ENCODE measurements at places on chromosomes 11 and 22.

DNA sequence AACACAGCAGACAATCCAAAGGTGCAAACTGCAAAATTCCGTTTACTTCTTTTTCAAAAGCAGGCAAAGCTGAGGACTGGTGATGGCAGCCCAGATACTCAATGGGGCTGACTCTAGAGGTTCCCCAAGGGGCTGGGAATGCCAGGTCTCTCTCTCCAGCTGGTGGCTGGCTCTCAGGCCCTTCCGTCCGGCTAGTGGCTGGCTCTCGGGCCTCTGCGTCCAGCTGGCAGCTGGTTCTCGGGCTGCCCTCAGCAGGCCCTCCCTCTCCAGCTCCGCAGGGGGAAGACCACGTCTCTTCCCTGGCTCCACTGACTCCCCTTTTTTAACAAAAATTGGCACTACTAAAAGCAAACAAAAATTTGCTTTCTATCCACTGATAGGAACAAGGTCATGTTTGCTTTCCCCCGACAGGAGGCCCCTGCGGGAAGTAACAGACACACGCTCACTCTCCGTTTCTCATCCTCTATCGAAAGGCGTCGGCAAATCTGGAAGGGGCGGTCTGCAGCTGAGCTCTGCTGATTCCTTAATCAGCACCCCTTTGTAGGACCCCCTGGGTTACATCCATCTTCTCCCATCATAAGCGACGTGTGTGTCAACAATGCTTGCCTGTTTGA is 381.4 kb downstream of the BRD1 start:
- DNase-seq = no peak

DNA sequence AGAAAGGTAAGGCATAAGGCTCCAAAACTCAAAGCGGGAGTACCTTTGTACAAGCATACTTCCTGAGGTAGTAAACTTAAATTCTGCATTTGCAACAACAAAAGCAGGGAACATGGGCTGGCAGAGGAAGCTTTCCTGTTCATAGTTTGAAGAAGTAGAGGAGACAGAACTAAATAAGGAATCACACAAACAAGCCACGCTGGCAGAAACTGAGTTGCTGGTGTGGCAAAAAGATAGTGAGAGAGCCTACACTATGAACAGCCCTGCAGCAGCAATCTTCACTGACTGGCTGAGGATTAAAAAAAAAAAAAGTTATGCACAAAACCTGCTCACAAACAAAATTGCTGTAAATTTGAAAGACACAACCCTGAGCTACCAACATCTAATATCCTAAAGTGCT is 46.5 kb downstream of the FCHSD2 start:
- no peak for DNase-seq

GRCh38 chr22:46561435-46561905 is 24.1 kb upstream of the CELSR1 start:
- no peak for DNase-seq

DNA sequence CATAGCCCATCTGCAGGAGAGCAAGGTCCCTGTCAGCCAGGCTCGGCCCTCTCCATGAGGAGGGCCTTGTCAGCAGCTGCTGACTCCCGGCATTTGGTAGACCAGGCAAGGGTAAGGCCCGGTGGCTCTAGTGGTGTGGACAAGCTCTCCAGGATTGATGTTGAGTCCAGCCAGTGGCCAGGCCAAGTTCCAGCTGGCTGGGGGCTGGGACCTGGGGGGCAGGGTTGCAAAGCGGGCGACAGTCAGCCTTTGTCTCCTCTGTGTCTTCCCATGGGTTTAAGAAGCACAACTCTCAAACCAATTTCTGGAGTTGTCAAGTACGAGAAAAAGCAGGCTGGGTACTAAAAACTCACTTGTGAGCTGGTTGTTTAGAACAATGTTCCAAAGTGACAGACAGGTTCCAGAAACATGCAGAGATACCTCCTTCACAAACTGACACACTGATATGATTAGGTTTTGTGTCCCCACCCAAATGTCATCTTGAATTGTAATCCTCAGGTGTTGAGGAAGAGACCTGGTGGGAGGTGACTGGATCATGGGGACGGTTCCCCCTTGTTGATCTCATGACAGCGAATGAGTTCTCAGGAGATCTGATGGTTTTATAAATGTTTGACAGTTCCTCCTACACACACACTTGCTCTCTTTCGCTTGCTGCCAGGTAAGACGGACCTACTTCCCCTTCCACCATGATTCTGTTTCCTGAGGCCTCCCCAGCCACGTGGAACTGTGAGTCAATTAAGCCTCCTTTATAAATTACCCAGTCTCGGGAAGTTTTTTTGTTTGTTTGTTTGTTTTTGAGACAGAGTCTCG is 52.3 kb upstream of the SERPIND1 start:
- DNase-seq = no peak

- no peak for DNase-seq
Observed at GRCh38 chr11:87583931-87584330, 546.2 kb downstream of the TMEM135 start.

GRCh38 chr11:83982825-83983224 is 696.7 kb upstream of the CCDC90B start:
- no peak for DNase-seq

DNA sequence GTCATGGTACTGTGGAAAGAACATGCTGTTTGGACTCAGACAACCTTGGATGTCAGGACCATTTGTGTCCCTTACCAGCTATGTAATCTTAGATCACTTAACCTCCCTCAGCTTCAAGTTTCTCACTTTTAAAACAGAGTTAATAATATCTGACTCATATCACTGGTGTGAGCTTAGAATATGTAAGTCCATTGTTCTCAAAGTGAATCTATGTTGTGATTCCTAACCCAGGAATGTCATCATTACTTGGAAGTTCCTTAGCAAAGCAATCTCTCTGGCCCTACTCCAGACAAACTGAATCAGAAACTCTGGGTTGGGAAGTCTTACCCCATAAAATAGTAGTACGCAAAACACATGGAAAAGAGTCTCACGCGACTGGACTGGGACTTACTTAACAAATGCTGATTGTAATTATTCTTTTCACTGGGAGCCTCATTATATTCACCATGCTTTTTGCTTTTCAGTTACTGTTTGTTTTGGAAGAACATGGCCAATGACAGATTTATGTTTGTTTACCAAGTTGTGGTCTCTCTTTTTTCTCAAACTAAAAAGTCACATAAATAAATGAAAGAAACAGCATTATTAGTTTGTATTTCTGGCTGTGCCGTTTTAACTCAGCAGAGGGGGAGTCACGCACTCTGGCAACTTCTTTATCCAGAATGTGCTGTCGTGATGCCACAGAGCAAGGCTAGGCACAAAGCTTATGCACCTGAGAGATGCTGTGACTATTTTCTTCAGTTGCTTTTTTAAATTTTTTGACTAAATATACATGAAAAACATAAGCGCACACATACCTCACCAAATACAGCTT is 217.7 kb upstream of the CTSC start:
- no peak for DNase-seq

DNA sequence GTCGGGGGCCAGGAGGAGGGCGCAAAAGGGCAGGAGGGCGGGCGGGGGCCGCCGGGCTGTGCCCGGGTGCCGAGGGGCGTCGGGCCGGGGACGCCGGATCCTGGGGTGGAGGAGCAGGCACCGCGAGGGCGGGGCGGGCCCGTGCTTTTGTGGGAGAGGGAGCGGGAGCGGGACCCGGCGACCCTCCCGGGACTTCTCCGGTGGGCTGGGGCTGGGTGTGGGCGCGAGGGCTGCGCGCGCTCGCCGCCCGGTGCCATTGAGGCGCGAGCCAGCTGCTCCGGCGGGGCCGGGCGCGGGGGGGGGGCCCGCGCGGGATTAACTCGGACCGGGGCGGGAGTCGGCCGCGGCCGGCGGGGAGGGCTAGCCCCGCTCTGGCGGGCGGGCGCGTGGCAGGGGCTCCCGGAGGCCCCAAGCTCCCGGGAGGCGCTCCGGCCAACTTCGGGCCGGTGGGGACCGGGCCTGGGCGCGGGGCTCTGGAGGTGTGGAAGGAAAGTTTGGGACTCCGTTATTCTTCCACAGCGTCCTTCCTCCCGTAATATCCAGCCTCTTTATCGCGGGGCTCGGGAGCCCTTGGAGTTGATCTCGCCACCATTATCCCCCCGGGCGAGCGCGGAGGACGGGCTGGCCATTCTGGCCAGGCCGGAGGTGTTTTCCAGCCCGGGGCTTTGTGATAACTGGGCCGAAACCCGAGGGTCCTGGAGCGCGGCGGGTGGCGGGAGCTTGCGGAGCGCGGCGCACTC is 936 bp downstream of the CECR2 start:
- no peak for DNase-seq

- DNase-seq = no peak
Observed at GRCh38 chr11:118398791-118399559, 2.4 kb upstream of the ATP5MG start.

DNA sequence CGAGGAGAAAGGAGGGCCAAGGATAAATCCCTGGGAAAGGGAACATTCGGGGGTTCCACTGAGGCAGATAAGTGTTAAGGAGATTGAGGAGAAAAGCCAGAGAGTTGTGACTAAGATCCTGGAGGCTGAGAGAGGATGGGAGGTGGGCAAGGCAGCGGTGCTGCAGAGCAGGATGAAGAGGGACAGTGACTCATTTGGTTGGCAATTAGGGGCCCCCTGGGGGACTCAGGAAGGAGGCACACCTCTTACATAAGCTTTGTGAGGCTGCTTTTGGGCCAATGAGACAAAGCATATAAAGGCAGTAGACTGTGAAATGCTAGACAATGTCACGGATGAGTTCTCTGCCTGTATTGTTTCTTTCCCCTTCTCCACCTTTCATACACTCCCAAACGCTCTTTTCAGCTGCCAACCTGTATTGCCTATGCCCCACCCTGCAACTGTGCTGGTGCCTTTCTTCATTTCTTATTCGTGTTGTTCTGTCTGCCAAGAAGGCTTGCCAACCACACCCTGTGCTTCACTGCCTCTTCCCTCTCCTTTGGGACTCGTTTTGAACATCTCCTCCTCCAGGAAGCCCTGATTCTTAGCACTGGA is 246.8 kb upstream of the KIRREL3 start:
- no peak for DNase-seq

DNA sequence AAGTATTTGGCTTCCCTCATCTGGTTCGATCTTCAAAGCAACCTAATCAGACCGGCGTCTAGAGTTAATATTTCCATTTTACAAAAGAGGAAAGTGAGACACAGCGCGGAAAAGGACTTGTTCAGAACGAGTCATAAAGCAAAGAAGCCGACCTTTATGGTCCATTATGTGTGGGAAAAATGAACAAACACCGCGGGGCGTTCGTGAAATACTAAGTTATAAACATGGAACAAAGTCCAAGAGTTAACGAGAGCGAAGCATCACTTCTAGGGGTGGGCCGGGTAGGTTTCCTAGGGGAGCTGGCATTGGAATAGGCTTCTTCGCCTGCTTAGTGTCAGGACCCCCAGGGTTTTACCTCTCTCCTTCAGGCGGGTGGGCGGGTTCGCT is 575 bp downstream of the DUSP18 start:
- DNase-seq = no peak

- DNase-seq = no peak
Observed at GRCh38 chr11:116199182-116199581, 573.6 kb downstream of the BUD13 start.

DNA sequence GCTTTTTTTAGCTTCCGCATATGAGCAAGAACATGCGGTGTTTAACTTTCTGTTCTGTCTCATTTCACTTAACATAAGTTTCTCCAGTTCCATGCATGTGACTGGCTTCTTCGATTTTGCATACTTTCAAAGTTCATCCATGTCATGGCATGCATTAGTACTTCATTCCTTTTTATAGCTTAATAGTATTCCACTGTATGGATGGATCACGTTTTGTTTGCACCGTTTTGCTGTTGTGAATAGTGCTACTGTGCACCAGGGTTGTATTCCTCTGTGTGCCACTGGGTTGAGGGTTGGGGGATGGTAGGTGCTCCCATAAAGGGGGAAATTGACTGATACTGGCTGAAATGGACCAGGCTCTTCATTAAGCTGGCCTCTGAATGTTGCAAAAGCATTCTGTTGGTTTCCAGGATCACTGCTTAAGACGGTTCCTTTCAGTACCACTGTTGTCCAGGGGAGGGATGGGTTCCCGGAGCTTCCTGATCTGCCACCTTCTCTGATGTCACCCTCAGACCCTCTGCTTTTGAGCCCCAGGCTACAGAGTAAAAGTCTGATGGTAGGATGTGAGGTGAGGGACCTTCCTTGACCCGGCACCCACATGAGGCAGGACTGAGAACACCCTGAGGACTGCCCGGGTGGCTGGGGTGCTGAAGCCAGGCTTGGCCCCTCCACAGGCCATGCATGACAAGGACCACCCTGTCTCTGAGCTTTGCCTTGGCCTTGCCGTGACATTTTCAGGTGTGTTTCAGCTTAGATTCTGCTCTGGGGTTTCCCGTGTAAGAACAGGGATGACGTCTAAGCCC is 24.4 kb downstream of the DGCR6L start:
- DNase-seq = no peak

- DNase-seq = no peak
Observed at GRCh38 chr22:40491990-40492631, 121.7 kb downstream of the SGSM3 start.

- DNase-seq = no peak
Observed at GRCh38 chr22:40113696-40114095, 64.0 kb upstream of the TNRC6B start.

DNA sequence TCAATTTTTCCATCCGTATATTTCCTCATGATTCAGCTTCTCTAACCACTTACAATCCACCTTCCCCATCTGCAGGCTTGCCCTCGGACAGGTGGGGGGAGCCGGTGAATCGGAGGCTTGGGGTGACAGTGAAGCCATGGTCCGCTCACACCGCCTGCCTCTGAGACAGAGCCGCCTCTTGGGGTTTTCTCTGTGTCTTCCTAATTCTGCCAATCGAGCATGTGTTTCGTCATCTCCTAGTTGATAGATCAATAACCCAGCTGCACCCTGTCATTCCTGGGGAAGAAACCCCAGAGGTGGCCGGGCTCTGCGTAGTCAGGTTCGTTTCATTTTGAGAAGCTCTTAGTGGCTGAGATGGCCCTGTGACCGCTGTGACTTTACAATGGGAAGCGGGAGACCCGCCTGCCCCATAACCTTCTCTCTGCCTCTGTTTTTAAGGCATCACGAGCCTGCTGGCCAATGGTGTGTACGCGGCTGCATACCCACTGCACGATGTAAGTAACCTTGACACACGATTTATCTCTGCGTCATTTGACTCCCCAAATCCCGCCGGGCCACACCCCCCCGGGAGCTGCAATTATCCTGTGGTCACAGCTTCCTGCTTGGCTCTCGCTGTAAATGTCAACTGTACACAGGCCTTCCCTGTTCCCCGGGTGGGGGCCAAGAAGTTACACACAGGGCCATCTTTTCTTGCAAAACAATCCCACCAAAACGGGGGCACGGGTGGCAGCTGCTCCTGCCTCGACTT is 33.3 kb downstream of the ANO1 start:
- DNase-seq = no peak

DNA sequence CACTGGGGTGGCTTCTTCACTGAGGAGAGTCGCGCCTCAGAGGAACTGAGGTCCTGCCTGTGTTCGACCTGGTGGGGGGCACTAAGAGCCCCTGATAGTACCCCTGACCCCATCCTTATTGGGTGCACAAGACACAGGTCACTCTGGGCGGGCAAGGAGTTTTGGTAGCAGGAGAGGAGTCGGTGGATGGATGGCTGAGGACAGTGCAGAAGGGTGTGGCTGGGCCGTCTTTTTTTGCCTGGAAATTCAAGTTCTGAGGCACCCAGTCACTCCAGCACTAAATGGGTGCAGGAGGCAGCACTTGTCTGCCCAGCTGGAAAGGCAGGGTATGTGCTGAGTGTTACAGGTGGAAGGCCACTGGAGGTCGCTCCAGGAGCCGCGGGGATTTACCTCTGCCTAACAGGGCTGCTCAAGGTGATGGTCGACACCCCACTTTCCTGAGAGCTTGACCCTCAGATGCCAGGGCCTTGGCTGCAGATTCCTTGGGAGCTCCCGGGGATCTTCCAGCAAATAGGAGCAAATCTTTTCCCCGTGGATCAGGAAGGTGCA is 960 bp downstream of the TSSC4 start:
- no peak for DNase-seq
